Lung microvascular endothelial cell (primary cell): ENCODE measurements at places on chromosomes 11 and 22. TPM values are rescaled to one million over a fixed set of nuclear protein-coding genes. Genes with fewer than 3 reads are reported as not detected.

Gene TCN2
- 9.5 and 29.9 TPM in 2 replicates for total RNA-seq

DNA sequence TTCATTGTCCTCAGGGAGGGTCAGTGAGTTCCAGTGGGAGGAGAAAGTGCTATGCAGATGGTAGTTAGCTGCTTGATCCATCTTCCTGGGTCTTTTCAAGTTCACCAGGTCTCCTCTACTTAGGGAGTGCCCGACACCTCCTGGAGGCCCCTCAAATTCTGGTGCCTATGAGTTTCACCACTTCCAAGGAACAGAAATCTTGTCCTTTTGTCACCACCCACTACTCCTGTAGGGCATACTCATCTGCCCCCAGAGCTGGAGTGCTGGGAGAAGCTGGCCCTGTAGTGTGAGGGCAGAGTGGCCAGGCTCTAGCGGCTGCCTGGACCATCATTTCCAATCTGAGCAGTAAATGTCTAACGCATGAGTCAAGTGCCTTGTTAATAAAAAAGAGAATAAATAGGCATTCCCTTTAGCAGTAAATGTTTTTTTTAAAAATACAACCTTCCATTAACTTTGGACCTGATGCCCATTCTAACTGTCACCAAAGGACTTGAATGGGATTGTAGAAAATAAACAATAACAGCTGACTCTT is 12.5 kb downstream of the IRAG1 start:
- no peak for DNase-seq

DNA sequence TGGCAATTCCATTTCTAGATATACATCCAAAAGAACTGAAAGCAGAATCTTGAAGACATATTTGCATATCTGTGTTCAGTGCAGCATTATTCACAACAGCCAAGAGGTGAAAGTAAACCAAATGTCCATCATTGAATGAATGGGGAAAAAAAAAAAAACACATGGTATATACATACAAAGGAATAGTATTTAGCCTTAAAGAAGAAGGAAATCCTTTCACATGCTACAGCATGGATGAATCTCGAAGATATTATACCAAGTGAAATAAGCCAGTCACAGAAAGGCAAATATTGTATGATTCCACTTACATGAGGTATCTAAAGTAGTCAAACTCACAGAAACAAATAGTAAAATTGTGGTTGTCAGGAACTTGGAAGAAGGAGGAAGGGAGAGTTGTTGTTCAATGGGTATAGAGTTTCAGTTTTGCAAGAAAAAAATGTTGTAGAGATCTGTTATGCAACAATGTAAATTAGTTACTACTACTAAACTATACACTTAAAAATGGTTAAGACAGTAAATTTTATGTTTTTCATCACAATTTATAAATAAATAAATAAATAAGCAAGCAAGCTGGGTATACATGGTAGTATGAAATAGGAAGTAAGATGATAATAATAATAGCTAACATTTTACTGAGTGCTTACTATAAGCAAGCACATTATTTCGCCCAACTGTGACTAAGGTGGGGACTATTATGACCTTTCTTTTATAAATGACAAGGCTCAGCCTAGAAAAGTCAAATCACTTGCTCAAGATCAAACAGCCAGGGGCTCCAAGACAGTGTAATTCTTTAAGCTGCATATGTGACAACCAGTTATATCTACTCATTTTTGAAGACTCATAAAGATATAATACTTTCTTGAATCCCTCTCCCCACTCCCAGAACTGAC is 50.0 kb downstream of the FAM168A start:
- DNase-seq: no peak

DNA sequence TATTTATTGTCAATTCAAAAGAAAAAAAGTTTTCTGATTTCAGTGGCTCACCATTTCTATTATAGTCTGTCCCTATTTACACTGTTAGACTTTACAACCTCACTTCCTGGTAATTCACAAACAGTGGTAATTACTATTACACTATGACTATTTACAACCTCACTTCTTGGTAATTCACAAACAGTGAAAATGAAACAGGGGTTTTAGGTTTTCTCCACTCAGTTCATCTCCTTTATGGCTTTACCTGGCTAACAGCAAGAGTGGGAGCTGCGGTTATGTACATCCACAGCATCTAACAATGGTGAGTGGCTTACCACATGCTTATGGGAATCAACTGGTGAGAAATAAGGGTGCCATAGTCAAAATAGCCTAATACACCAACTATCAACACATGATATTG is 166.4 kb downstream of the CASP12 start:
- no peak for DNase-seq
